ENCODE measurements at places on chromosomes 3 and 15.

DNA sequence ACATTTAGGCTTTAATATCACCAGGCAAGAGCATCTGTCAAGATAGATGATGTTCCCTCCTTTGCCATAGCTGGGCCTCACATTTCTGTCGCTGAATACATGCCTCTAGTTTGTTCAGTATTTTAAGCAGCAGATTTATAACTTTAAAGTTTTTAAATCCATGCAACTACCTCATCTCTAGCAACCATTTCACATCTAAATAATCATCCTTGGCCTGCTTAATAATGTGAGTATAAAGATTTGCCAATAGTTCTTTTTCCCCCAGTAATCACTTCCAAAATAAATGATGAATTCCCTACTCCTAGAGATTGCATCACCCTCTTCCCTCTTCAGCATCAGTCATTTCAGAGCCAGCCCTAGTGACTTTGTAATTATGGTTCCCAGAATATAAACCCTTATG, 36.2 kb upstream of the FILIP1L start:
- no peak for DNase-seq

GRCh38 chr3:97981886-97982285, 9.7 kb upstream of the RIOX2 start:
- DNase-seq = no peak

- DNase-seq = no peak
These were observed 37.4 kb upstream of the SNRK start for GRCh38 chr3:43248973-43249372.

- DNase-seq = no peak
These were observed 596.2 kb upstream of the UBE2E2 start for GRCh38 chr3:22606938-22607337.

DNA sequence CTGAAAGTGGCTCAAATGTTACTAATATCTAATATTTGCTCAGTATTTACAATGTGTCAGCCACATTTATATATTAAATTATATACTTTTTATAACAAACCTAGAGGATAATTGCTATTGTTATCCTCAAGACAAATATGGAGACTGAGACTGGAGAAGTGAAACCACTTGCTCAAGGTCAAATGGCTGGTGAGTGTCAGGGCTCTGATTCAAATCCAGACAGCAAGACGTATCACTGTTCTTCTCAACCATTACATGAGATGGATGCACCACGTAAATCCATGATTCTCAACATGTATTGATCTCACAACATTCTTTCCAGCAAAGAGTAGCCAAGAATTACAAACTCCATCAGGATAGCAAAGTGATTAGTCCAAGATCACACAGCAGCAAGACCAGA, 53.8 kb upstream of the CPB1 start:
- no peak for DNase-seq

DNA sequence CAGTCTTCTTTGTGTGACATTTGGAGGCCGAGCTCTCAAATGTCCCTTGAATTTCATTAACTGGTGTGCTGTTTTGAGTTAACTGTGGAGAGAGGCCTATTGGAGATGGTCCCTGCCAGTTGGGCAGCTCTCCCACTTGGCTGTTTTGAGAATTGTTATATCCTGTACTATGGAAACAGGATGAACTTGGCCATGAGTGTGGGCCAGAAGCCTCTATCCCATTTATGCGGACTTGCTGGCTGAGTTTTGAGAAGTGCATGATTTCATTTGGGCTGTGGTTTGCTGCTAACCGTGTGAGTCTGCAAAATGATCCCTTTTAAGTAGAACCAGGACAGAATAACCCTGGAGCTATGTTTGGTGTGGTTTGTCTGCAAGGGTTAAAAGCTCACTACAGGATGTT, 366.0 kb downstream of the PTPRG start:
- DNase-seq = no peak

DNA sequence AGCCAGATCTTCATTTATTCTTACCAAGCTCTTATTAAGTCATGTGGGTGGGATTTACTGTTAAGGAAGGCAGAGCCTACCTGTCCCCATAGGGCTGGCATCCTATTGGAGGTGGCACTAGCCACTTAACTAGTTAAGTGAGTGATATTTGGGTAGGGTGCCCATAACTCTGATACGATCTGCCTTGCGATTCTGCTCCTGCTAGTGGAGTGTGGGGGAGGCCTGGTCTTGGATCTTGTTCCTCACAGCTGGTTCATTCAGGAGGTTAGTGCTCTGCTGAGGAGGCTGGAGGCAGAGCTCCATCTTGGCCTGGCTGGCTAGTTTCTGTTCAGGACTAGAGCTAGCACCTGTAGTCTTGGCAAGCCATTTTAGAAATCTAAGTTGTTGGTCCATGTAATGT, 9.3 kb downstream of the BAHD1 start:
- DNase-seq = no peak

GRCh38 chr3:161042023-161042501, 63.1 kb downstream of the B3GALNT1 start:
- peak; percentile 42 for DNase-seq

GRCh38 chr15:72193836-72194396, 3.7 kb downstream of the GRAMD2A start:
- no peak for DNase-seq

GRCh38 chr3:64213224-64213878, 11.9 kb downstream of the PRICKLE2 start:
- no peak for DNase-seq

DNA sequence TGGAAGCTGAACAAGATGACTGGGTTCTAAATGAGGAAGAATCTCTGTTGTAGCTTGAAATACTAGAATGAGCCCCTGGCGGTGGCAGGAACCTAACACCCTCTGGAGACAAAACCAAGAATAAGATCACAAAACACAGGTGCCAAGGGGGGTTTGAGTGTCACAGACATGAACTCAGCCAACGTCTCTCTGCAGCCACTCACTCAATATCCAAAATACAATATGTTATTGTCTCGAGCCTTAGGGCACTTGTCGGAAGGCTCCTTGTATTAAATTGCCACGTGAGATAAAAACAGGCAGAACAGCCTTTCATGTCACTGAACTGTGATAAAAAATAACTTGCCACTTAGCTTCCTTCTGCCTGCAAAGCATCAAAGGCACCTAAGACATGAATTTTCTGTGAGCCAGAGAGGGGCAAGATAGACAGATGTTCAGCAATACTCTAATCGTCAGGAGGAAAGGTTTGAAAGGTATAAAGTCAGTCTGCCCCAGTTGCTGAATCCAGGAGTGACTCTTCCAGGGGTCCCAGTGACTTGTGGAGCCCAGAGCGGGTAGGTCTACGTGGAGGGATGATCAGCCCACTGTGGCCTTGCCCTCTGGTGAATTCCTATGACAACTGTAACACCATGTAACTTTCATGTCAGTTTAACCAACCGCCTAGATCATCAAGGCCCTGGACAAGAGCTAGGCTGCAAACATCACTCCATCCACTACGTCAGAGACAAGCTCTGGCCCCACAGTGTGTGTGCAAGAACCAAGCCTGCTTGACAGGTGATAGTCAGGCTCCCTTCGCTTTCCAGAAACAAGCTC, 165.2 kb downstream of the OSBPL10 start:
- no peak for DNase-seq

DNA sequence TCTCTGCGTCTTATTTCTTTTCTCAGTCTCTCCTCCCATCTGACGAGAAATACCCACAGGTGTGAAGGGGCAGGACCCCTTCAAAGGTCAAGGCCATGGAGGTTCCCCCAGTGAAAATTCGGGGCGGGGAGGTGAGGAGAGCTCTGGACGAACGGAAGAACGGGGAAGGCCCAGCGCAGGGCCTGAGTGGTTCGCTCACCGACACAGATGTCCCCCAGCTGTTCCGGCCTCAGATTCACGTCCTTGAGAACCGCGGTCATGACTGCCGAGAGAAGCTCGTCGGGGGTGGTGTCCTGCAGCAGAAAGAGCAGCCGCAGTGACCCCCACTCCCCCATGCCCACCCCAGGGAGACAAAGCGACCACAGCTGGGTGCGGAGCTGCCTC, 542 bp downstream of the ACAA1 start:
- peak; percentile 43 for DNase-seq
